ENCODE measurements at places on chromosomes 5 and 9.

- DNase-seq, result no peak
These were observed 87.0 kb downstream of the ANGPTL2 start for GRCh38 chr9:127035423-127035822.

GRCh38 chr5:119302916-119303897, 52.6 kb upstream of the TNFAIP8 start:
- DNase-seq, result no peak

- DNase-seq, result no peak
These were observed 2.4 kb upstream of the OR1K1 start for GRCh38 chr9:122797316-122798063.

- no peak for DNase-seq
These were observed 801.2 kb downstream of the MAT2B start for GRCh38 chr5:164306662-164307061.

GRCh38 chr5:90096415-90097081, 313.0 kb downstream of the CETN3 start:
- DNase-seq, result no peak

- no peak for DNase-seq
These were observed 379.0 kb downstream of the GLIS3 start for GRCh38 chr9:3920604-3921582.

- no peak for DNase-seq
These were observed 20.4 kb upstream of the MED10 start for GRCh38 chr5:6398570-6399230.

GRCh38 chr9:135076143-135076875, 11.2 kb upstream of the OLFM1 start:
- DNase-seq, result no peak

GRCh38 chr9:130042885-130043653, at the start of gene FNBP1:
TSS of gene FNBP1 (minus strand) at chr9:130043189. CDS start at chr9:130042975, 214 bp downstream.
- DNase-seq, result peak; percentile 55

DNA sequence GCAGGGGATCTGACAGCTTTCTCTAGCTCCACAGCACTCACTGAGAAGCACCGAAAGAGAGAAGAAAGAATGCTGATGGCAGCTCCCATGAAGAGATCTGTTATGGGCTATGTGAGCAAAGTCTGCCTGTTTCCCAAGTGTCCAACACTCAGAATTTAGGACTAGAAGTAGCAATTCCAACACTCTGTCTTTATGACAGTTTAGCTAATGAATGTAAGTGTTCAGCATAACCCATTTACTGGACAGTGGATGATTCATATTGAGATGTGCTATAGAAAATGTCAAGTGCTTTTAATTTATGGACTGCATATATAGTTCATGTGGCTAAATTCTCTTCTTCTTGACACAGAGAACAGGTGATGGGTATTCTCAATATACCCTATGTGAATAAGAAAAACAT, 683.1 kb upstream of the ZNF608 start:
- no peak for DNase-seq

All from Jurkat, Clone E6-1 (cell line).